ENCODE measurements at places on chromosomes 7 and 10. TPM values are rescaled to one million over a fixed set of nuclear protein-coding genes. Genes with fewer than 3 reads are reported as not detected.

The AQP1 gene
- 0.50 TPM for total RNA-seq

The RPEL1 gene
- total RNA-seq: not detected

The PTN gene
- total RNA-seq: 2.2 TPM

The FOXK1 gene
- 37.1 TPM for total RNA-seq

GRCh38 chr10:48536916-48537890, 67.7 kb downstream of the ARHGAP22 start:
- H3K27me3 ChIP-seq: no peaks in the 10 kb centered on the region
- no peak overlapping the region for H3K27ac ChIP-seq
- H3K4me1 ChIP-seq: peaks cover 78% of the 10 kb centered on the region

DNA sequence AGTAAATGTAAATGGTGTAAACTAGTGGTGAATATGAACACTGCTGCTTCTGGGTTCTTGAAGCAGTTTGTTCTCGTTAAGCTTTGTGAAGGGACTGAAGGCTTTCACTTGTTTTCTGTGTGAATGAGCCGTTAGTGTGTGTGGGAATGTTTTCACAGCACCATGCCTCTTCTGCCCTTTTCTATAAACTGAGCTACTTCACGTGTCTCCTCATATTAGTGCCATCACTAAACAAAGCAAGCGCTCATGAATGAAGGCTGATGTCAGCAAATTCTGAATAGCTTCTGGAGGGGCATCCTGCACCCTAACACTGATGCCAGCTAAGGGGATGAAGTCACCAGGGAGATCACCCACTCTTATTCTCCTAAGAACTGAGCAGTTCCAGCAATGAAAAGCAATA, 205.6 kb upstream of the ETV1 start:
- H3K27me3 ChIP-seq: no peaks in the 10 kb centered on the region
- no peak overlapping the region for H3K4me3 ChIP-seq
- H3K36me3 ChIP-seq: no peaks in the 10 kb centered on the region
- no peak for DNase-seq
- no peak overlapping the region for H3K27ac ChIP-seq

DNA sequence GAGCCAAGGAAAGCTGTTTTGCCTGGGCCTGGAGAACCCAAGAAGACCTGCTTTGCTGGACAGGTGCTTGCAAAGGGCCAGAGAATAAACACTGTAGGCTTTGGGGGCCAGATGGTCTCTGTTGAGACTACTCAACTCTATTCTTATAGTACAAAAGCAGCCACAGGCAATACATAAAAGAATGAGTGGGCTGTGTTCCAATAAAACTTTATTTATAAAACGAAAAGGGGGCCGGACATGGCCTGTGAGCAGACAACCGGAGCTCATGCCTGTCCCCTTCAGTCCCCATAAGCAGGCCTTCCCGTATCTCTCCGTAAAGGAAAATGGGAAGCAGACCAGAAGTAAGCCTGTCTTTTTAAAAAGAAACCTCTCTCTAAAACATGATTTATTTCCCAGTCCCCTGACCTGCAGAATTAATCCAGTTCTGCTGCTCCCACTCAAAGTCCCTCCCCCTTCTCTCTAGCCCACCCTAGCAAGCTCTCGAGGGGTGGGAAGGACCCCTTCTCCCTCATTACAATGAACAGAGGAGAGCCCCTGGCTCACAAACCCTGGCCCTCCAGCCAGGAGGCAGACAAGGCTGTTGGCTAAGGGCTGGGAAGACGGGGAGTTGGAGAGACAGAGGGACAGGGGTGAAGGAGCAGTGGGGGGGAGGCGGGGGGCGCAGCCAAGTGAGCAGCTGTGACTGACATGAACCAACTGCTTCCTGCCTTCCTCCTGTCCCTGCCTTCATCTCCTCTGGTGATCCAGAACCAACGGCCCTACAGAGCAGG, 177.8 kb downstream of the NEURL1 start:
- peaks cover 7% of the 10 kb centered on the region for H3K27me3 ChIP-seq
- H3K4me1 ChIP-seq: peaks cover 66% of the 10 kb centered on the region
- H3K4me3 ChIP-seq: no peak overlapping the region

DNA sequence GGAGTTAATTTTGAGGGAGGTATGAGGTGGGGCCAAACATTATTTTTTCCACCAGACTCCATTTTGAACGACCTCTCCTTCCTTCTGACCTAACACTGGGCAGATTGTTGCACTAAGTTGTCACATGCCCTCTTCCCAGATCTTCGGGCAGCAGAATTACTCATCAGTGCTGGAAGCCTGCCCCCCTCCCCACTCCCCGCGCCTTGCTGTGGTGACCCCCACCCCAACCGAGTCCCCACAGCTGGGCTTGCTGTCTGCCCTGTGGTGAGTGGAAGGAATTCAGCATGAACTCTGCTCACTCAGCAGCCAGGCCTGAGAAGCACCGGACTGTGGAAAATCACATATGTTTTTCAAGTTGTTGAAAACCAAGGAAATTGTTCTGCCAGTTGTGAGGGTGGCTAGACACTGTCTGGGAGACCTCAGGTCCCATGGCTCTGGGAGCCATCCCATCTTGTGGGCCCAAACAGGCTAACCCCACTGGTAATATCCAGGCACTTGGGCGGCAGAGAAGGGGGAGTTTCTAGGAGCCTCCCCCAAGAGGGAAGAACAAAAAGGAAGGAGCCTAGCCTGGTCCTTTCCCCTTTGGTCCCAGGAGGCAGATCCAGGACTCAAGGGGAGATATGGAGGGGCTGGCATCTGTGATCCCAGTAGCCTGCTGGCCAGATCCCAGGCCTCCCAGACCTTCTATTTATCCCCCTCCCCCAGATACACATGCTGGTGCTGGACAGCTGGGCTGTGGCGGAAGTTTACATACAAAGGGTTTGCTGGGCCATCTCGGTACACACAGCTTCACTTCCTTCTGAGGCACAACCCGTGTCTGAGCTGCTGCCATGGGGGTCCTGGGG, 3.5 kb upstream of the AEBP1 start:
- H3K4me3 ChIP-seq: no peak overlapping the region
- H3K36me3 ChIP-seq: no peaks in the 10 kb centered on the region
- peaks cover 43% of the 10 kb centered on the region for H3K4me1 ChIP-seq
- H3K27ac ChIP-seq: peak overlapping the region; percentile 81
- no peaks in the 10 kb centered on the region for H3K27me3 ChIP-seq
- peak; percentile 16 for DNase-seq

- peaks cover 5% of the 10 kb centered on the region for H3K27me3 ChIP-seq
- peaks cover 1% of the 10 kb centered on the region for H3K36me3 ChIP-seq
- peak overlapping the region; percentile 22 for H3K4me3 ChIP-seq
- no peak overlapping the region for H3K27ac ChIP-seq
These were observed 2.9 kb upstream of the SGCE start for GRCh38 chr7:94658826-94659225.

Data from HFFc6 (cell line).